ENCODE measurements at places on chromosomes 1 and 21.
A peak's percentile ranks its signal among the peaks of the same experiment; 100 is the strongest.

GRCh38 chr1:19353596-19353995, 41.5 kb downstream of the SLC66A1 start:
- no peak for DNase-seq

- no peak for DNase-seq
Observed at GRCh38 chr1:116708255-116708900, 40.8 kb upstream of the IGSF3 start.

- DNase-seq, result no peak
Observed at GRCh38 chr1:66757722-66758240, 5.5 kb downstream of the DYNLT5 start.

- DNase-seq, result no peak
Observed at GRCh38 chr1:233496993-233497392, 116.9 kb upstream of the KCNK1 start.

DNA sequence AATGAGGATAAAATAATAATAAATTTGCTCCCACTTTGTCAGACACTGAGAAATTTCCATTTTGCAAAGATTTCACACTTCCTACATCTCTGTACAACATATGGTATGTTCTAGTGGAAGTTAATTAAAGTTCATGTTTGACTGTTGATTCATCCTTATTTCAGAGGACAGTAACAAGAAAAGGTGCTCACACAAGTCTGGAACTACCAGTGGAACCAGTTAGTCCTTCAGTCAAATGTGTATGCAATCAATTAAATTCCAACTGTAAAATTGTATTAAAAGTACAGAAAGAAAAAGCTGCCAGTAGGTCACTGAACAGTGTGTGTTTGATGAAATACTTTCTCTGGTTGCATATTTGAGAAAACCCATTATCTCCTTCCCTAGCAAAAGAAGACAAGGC, 496.0 kb upstream of the PKN2 start:
- DNase-seq, result no peak

DNA sequence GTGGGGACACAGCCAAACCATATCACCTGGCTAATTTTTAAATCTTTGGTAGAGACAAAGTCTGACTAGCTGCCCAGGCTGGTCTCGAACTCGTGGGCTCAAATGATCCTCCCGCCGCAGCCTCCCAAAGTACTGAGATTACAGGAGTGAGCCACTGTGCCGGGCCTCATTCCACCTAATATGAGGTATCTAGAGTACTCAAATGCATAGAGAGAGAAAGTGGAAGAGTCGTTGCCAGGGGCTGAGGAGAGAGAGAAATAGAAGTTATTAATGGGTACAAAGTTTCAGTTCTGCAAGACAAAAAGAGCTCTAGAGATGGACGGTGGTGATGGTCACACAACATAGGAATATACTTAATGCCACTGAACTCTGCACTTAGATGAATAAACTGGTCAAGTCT, 119.6 kb downstream of the TOMM20 start:
- DNase-seq, result no peak

DNA sequence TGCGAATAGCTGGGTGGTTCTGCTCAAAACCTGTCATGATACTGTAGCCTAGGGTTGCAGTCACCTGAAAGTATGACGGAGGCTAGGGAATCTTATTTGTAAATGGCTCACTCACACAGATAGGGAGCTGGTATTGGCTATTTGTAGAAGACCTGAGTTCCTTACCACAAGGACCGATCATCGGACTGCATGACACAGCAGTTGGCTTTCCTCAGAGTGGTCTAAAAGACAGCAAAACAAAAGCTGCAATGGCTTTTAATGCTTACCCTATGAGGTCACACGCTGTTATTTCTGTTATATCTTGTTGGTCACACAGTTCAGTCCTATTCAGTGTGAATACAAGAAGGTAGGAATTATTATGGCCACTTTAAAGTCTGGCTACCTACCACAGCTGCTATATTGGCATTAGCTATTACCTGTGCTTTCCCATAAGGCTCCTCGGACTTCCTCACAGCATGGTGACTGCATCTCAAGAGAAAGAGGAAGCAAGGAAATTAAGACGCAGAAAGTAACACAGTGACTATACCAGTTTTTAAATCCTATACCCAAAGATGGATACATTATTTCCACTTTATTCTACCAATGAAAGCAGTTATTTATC, 68.4 kb upstream of the LRRC7 start:
- no peak for DNase-seq

GRCh38 chr1:24379733-24380315, 33.8 kb downstream of the STPG1 start:
- no peak for DNase-seq

DNA sequence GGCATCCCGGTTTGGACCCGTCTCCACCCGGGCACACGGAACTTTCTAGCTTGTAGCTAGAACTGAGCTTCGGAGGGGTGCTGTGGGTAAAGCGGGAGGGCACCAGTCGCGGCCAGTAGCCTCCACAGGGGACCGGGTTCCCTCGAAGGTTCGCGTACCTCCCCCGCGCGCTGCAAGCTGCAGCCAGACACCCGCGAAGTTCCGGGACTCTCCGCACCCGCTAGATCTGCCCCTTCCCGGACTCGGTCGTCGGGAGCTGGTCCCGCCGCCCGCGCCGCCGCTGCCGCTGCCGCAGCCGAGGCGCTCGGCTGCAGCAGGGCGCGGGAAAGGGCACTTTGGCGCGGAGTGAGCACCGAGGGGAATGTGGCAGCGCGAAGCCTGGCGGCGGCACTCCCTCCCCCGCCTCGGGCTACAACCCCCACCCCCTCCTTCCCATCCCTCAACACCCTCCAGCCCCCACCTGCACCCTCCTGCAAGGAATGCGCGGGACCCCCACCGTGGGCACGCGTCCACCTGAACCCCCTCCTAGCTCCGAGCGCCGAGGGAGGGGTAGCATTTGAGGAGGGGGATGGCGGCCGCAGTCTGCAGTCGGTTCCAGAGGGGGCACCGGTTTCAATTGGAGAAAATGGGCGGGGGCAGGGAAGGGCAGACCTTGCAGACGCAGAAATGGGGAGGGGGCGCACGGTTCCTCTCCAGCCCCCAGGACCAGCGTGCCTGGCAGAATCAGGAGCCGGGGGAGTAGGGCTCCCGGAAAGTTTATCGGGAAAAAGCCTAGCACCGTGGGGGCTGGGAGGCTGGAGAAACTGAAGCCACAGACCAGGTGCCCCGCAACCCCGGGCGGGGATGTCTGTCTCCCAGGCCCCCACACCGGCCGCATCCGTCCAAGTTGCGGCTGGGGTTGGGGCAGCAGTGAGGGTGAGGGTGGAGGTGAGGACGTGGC, 968 bp downstream of the CSMD2 start:
- no peak for DNase-seq

DNA sequence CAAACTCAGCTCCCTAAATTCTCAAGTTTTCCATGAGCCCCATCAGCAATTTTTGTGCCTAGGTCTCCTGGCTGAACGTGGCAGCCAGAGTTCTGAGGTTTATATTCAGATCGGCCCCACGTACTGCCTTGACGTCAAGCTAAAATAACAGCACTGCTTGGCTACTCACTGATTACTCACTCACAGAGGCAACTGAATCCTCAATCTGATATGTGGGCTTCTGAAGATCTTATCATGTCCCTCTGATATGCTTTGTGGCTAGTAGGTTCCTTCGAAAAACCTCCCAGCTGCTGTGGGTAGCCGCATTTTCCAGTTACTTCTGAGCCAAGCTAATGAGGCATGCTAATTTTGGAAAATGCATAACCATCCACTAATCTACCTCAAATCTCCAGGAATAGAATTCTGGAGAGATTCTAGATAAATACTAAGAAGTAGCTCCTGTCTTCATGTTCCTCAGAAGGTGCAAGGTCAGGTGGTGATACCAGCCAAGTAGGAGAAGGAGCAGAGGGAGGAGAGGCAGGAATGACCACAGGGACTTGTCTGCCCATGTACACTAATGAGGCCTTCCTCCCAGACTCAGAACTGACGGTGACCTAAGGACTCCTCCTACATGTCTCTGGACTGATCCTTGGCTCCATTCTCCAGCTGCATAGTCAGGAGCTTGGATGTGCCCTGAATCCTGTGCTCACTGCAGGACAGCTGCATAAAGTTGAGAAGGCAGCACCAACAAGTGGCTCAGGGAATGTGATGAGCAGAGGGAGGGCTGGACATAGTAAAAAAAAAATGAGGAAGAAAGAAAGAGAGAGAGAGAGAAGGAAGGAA, 263.7 kb downstream of the TNR start:
- no peak for DNase-seq

DNA sequence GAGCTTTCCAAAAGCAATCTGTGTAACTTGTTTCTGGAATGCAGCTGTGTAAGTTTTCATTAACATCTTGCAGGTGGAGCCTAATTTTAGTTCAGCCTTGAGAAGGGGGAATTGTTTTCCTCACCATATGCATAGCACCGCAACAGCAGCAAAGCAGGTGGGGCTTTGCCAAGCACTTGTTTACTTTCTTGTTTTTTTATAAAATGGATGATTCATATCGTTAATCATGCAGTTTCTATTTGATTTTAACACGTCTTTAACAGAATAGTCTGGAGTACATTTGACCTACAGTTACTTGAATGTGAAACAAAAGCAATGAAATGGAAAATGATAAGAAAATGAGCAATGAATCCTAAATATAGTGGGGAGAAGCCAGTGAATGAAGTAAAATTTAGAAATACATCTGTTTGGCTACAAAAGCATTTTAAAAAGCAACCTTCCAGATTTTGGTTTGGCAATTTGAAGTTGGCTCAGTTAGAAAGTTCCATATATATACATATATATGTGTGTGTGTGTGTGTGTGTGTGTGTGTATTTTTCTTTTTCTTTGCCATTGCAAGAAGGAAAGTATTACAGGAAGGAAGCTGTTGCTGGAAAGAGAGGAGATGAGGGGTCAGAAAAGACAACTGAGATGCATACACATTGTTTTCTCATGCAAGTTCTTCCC, 119.0 kb upstream of the ADGRL2 start:
- peak; percentile 62 for DNase-seq

DNA sequence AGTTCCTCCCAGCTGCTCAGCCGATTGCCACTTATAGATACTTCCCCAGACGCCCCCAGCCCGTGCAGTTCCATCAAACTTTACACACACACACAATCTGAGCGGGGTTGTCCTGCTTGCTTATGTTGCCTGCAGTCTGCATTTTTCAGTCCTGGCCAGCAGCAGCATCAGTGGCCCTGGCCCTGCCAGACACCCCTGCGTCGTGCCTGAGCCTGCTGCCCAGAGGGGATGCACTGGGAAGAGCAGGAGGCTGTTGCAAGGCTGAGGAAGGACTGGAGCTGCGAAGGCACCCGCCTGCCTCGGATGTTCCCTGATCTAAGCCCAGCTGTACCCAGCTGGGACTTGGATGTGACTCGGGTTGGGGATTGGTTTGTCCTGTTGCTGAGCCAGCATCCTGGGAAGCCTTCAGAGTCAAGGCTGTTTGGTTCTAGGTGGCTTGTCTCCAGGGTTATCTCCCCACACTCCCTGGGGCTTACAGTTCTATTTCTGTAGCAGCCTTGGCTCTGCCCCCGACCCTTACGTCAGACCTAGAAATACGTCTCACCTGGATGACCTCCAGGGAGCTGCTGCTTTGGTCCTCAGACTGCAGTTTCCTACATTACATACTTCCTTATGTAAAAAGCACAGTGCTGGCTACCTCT, 42.3 kb downstream of the MAN1C1 start:
- peak; percentile 25 for DNase-seq

GRCh38 chr21:45403825-45404729, 888 bp upstream of the COL18A1 start:
- DNase-seq, result no peak

DNA sequence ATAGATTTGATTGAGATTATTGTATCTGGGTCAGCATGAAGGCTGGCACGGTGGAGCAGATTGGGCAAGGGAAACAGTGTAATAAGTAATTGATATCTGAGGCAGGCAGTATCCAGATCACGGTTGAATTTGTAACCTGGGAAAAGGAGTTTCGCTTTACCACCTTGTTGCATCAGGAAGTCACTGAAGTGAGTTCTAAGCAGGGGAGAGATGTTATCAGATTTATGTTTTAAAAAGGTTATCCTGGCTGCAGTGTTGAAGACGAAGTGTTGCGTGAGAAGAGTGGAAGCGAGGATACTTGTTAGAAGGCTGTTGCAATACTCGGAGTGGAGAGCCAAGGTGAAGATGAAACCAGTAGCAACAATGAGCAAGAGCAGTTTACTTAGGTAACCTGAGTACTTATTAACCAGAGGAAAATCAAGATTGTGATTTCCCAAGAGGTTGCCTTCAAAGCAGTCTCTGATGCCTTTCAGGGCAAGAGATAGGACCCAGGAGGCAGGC, 77.8 kb downstream of the LHX9 start:
- DNase-seq, result no peak

GRCh38 chr1:246219508-246220030, 287.5 kb downstream of the SMYD3 start:
- no peak for DNase-seq

DNA sequence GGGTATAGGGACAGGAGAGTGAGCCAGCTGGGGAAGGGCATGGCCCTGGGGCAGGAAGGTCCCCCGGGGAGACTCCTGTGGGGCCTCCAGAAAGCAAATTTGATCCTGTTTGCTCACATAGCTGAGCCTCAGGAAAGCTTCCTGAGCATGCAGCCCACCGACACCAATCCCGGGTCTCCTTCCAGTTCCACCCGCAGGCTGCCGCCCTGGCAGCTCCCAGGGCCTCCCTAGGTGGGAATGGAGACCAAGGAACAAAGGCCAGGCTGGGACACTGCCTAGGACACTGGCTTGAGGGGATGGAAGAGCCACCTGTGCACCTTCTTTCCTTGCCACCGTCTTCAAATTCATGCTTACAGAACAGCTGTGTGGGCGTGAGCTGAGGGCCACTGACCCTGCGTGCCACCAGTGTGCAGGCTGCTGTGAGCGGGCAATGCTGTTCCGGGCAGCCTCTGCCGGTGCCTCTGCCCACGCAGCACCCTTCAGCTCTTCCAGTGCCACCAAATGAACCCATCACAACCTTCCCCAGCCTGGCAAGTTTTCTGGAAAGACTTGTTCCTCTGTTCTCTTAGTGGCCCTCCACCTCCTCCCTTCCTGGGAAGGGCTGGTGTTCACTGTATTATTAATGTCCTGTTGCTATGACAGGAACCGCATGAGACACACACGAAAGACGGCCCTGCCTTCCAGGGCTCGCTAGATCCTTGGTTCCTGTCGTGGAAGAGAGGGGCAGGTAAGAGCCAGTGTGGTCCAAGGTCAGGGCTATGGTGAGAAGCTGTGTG, 53.6 kb downstream of the ACBD3 start:
- no peak for DNase-seq

- DNase-seq, result no peak
Observed at GRCh38 chr1:208850442-208850841, 606.3 kb upstream of the PLXNA2 start.

DNA sequence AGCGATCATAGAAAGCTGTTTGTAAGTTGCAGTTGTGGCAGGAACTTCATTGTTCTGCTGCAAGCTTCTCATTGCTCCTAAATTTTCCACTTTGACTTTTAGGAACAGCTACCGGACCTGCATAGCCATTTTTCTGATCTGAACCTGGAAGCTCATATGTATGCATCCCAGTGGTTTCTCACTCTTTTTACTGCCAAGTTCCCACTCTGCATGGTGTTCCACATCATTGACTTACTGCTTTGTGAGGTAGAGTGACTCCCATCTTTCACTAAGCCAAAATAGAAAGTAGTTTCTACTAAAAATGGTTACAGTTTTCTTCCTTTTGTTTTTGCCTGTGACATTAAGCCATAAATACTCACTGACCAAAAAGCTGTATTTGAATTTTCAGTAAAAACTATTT, 254.2 kb downstream of the GPR52 start:
- peak; percentile 33 for DNase-seq

- peak; percentile 85 for DNase-seq
Observed at GRCh38 chr1:226424221-226425003, 16.5 kb upstream of the PARP1 start.
